ENCODE measurements at places on chromosomes 4 and X.

DNA sequence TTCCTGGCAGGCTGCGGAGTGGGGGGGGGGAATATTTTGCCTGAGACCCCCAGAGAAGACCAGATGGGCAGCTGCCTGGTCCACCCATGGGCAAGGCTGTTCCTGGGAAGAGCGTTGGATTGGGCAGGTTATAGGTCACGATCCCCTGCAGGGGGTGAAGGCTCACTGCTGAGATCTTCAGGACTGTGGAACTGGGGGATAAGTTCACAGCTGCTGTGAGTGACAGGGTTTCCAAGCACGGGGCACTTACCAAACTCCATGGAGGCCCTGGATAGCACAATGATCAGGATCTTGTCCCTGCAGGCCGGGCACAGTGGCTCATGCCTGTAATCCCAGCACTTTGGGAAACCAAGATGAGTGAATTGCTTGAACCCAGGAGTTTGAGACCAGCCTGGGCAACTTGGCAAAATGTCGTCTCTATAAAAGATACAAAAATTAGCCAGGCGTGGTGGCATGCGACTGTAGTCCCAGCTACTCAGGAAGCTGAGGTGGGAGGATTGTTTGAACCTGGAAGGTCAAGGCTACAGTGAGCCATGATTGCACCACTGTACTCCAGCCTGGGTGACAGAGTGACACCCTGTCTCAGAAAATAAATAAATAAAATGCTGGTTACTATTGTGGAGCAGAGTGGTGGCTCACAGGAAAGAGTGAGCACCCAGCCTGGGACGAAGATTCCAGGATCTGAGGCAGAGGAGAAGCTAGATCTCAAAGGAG is 68.0 kb upstream of the HELT start:
- no peaks in the 10 kb centered on the region for H3K27me3 ChIP-seq
- no peaks in the 10 kb centered on the region for H3K4me1 ChIP-seq

DNA sequence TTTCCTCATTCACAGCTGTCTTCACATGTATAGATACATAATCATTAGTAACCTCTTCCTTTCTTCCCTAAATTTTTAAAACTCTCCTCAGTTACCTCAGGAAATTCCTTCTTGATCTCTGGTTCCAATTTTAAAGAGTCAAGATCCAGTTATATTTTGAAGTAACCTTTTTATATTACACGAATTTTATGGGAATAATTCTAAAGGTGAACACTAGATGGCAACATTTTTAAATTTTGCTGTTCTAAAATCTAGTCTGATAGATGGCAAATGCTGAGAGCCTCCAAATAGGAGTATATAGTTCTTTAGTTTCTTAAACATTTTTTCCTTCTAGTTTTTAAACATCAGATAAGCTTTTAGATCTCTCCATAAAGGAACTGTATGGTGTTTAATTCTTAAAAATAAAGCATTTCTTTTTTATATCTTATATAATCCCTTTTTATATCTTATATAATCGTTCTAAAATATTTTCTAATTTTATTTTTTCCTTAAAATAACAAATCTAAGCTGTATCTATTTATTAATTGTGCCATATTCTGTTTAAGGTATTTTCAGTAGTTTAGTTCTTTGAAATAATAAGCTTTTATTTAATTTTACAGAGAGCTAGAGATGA is 37.9 kb upstream of the PAPSS1 start:
- H3K36me3 ChIP-seq = no peaks in the 10 kb centered on the region
- no peak for DNase-seq

DNA sequence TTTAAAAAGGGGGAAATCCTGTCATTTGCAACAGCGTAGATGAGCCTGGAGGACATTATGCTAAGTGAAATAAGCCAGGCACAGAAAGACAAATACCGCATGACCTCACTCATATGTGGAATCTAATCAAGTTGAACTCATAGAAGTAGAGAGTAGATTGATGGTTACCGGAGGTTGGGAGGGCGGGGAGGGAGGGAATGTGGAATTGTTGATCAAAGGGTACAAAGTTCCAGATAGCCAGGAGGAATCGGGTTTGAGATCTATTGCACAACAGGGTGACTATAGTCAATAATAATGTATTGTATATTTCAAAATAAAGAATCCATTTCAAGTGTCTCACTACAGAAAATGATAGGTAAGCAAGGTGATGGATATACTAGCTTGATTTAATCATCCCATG is 393.2 kb downstream of the BCOR start:
- peaks cover 4% of the 10 kb centered on the region for H3K27me3 ChIP-seq
- H3K4me3 ChIP-seq = no peak overlapping the region
- DNase-seq = no peak
- no peaks in the 10 kb centered on the region for H3K36me3 ChIP-seq

DNA sequence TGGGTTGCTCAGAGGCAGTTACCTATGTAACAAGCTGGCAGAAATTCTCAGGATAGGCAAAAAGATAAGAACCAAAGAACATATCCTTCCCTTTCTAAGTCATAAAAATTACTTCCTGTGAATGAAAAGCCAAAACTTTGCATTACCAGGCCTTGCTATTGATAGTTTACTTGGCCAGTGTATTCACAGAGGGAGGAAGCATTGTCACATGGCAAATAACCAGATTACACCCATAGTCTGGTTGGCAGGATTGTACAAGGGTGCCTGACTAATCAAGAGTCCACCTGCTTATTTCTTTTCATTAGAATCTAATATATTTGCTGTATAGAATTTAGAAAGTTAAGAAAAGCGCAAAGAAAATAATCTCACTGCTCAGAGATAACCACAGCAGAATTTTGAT is 14.1 kb downstream of the XIAP start:
- H3K36me3 ChIP-seq = no peaks in the 10 kb centered on the region
- H3K27me3 ChIP-seq = no peaks in the 10 kb centered on the region
- no peaks in the 10 kb centered on the region for H3K4me1 ChIP-seq
- H3K4me3 ChIP-seq = no peak overlapping the region
- DNase-seq = no peak
- H3K27ac ChIP-seq = no peak overlapping the region

GRCh38 chr4:183772361-183772760 is 113.3 kb downstream of the TRAPPC11 start:
- no peak for DNase-seq
- H3K27me3 ChIP-seq = no peaks in the 10 kb centered on the region
- H3K4me1 ChIP-seq = no peaks in the 10 kb centered on the region
- no peaks in the 10 kb centered on the region for H3K36me3 ChIP-seq
- no peak overlapping the region for H3K27ac ChIP-seq
- H3K4me3 ChIP-seq = no peak overlapping the region

DNA sequence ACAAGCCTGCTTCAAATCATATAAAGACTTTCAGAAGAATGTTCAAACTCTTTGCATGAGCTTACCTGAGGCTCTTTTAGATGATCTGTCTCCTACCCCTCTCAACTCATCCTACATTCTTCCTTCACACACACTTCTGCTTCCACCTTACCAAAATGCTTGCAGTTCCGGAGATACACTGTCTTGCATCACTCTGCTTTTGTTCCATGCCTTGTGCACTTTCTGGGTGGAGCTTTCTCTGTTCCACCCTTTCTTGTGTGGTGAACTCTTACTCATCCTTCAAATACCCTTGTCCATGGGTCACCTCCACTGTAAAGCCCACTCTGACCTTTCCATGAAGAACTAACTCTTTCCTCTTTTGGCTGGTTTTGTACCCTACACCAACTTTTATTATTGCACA is 18.4 kb upstream of the MGST2 start:
- no peaks in the 10 kb centered on the region for H3K36me3 ChIP-seq
- H3K27ac ChIP-seq = no peak overlapping the region
- no peaks in the 10 kb centered on the region for H3K27me3 ChIP-seq
- H3K4me3 ChIP-seq = no peak overlapping the region
- DNase-seq = no peak

GRCh38 chr4:123924536-123924935 is 527.9 kb downstream of the SPRY1 start:
- DNase-seq = no peak
- no peaks in the 10 kb centered on the region for H3K36me3 ChIP-seq
- H3K4me3 ChIP-seq = no peak overlapping the region
- no peak overlapping the region for H3K27ac ChIP-seq

DNA sequence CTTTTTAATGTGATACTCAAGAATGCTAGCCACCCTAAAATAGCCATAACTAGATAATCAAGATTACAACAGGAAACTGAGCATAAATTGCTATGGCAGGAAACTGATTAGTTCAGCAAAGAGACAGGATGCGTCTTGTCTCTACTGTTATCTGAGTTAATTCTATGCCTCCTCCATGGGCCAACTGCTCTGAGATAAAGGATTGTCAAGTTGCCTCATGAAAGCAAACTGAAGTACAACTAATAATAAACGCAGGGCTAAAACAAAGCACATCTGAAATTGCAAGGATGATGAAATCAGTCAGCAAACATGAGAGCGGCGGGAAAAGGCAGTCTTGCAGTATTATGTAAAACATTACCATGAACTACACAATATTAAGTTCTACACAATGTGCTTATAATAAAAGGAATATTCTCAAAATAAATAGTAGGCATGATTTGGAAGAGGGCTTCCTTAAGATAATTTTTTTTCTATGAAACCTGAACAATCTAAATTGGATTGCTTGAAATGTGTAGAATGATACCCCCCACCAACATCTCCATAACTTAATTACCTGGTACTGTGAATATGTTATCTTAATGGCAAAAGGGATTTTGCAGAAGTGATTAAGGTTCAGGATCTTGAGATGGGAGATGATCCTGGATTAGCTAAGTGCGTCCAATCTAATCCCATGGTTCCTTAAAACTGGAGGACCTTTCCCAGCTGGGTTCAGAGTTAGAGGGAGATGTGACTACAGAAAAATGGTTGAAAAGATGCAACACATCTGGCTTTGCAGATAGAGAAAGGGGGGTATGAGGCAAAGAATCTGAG is 65.9 kb downstream of the ANTXR2 start:
- peaks cover 35% of the 10 kb centered on the region for H3K36me3 ChIP-seq
- no peak for DNase-seq
- no peak overlapping the region for H3K27ac ChIP-seq

- no peak overlapping the region for H3K4me3 ChIP-seq
- no peak overlapping the region for H3K27ac ChIP-seq
- no peaks in the 10 kb centered on the region for H3K27me3 ChIP-seq
- H3K36me3 ChIP-seq = no peaks in the 10 kb centered on the region
- H3K4me1 ChIP-seq = no peaks in the 10 kb centered on the region
Measured at GRCh38 chr4:86530183-86530582, 63.9 kb upstream of the PTPN13 start.

DNA sequence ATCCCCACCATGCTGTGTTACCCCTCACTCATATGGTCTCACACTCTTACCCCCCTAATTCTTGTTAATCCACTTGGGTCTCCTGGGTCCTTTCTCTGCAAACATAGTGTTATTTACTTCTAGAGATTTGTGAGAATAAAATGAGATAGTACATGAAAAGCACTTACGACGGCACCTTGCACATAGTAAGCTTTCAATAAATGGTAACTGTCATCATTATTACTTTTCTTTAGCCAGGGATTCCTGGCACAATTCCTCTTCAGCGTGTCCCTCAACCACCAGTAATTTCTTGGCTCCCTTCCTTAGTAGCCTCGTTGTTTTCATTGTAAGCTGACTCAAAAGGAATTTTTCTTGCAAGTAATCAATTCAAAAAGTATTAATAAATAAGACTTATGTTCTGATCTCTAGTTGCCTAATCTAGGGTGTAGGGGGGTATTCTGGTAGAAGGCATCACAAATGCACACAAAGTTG is 30.1 kb upstream of the RBMX start:
- no peaks in the 10 kb centered on the region for H3K27me3 ChIP-seq
- no peaks in the 10 kb centered on the region for H3K36me3 ChIP-seq
- peak overlapping the region; percentile 91 for H3K27ac ChIP-seq
- no peak for DNase-seq

DNA sequence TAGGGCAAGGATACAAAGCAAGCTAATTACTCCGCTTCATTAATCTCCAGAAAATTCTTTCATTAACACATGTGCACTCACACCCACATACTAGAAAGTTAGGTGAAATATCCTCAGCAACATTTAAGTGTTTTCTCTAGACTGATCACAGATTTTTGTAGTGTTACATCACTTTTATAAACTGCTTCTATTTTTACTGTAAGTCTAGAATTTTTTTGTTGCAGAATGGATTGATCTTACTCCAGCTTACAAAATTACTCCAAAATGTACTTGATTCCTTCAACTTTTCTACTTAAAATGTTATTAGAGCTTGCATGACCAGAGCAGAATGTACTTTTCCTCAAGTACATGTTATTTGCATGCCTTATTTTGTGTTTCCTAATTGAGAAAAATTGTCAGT is 2325.2 kb downstream of the PCDH7 start:
- no peak overlapping the region for H3K4me3 ChIP-seq
- H3K4me1 ChIP-seq = no peaks in the 10 kb centered on the region
- no peak overlapping the region for H3K27ac ChIP-seq
- H3K36me3 ChIP-seq = no peaks in the 10 kb centered on the region
- no peaks in the 10 kb centered on the region for H3K27me3 ChIP-seq

GRCh38 chr4:121709766-121710405 is 13.1 kb upstream of the ANXA5 start:
- H3K27me3 ChIP-seq = no peaks in the 10 kb centered on the region
- H3K36me3 ChIP-seq = no peaks in the 10 kb centered on the region

- DNase-seq = no peak
- H3K4me3 ChIP-seq = no peak overlapping the region
- H3K27ac ChIP-seq = no peak overlapping the region
- H3K4me1 ChIP-seq = peaks cover 7% of the 10 kb centered on the region
- no peaks in the 10 kb centered on the region for H3K27me3 ChIP-seq
- H3K36me3 ChIP-seq = no peaks in the 10 kb centered on the region
Measured at GRCh38 chr4:137694138-137694537, 161.8 kb upstream of the PCDH18 start.

- no peak overlapping the region for H3K27ac ChIP-seq
- H3K4me3 ChIP-seq = no peak overlapping the region
- H3K27me3 ChIP-seq = no peaks in the 10 kb centered on the region
- H3K36me3 ChIP-seq = no peaks in the 10 kb centered on the region
- DNase-seq = no peak
- no peaks in the 10 kb centered on the region for H3K4me1 ChIP-seq
Measured at GRCh38 chrX:37745835-37746217, 34.0 kb upstream of the CYBB start.

- no peak for DNase-seq
- H3K27ac ChIP-seq = no peak overlapping the region
- H3K36me3 ChIP-seq = no peaks in the 10 kb centered on the region
- H3K27me3 ChIP-seq = peaks cover 3% of the 10 kb centered on the region
- H3K4me3 ChIP-seq = no peak overlapping the region
Measured at GRCh38 chrX:38192007-38192810, 28.5 kb downstream of the SRPX start.

DNA sequence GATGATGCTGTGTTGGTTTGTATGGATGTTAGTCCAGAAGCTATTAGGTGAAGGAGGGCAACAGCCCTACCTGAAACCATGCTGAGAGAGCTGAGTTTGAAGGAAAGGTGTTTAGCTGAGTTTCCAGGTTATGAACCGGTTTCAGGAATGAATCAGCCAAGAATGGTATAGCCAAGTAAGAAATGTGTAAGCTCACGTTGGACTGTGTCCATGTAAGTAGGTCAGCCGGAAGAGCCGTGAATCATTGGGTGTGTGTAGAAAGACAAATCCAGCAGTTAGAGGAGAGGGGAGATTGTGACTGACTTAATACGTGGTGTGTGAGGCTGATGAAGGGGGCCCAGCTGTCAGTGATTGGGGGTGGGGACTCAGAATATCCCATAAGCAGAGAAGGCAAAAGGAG is 77.2 kb upstream of the SPIN4 start:
- no peak overlapping the region for H3K27ac ChIP-seq
- no peaks in the 10 kb centered on the region for H3K4me1 ChIP-seq
- H3K27me3 ChIP-seq = no peaks in the 10 kb centered on the region
- H3K36me3 ChIP-seq = no peaks in the 10 kb centered on the region
